ENCODE measurements at places on chromosomes 16 and 17. TPM values are rescaled to one million over a fixed set of nuclear protein-coding genes. Genes with fewer than 3 reads are reported as not detected.

The TPSD1 gene
- polyA plus RNA-seq = not detected

GRCh38 chr16:66346221-66346620, 20.3 kb upstream of the CDH5 start:
- no peaks in the 10 kb centered on the region for H3K4me1 ChIP-seq
- H3K36me3 ChIP-seq = no peaks in the 10 kb centered on the region
- H3K4me3 ChIP-seq = no peak overlapping the region

DNA sequence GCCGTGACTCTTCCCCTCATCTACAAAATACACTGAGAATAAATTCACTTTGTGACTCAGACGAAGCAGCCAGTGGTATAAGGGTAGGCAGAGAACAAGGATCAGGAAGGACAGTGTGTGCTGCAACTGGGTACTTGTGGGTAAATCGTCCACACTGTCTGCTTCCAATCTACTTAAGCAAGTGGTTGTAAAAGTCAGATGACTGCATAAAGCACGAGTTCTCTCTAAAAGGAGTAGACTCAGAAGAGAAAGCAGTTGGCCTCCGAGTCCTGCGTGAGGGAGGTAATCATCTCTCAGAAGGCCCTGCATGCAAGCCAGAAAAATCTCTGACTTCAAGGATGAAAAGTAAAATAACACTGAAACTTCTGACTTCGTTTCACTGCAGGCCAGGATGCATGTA, 43.1 kb downstream of the ANKFY1 start:
- H3K27ac ChIP-seq = no peak overlapping the region
- H3K4me3 ChIP-seq = no peak overlapping the region
- H3K4me1 ChIP-seq = peaks cover 1% of the 10 kb centered on the region
- no peak for DNase-seq

- H3K27me3 ChIP-seq = no peaks in the 10 kb centered on the region
- H3K36me3 ChIP-seq = peaks cover 33% of the 10 kb centered on the region
- H3K4me1 ChIP-seq = peaks cover 61% of the 10 kb centered on the region
Observed at GRCh38 chr16:84652566-84652965, 4.3 kb downstream of the KLHL36 start.

The ADCY9 gene
- 0.37 TPM for polyA plus RNA-seq

GRCh38 chr17:35087731-35088355, 24.3 kb upstream of the RFFL start:
- peak overlapping the region; percentile 97 for H3K27ac ChIP-seq
- peaks cover 60% of the 10 kb centered on the region for H3K4me1 ChIP-seq
- H3K27me3 ChIP-seq = no peaks in the 10 kb centered on the region
- no peaks in the 10 kb centered on the region for H3K36me3 ChIP-seq
